ENCODE measurements at places on chromosomes 2 and 18. TPM values are rescaled to one million over a fixed set of nuclear protein-coding genes. Genes with fewer than 3 reads are reported as not detected.
A peak's percentile ranks its signal among the peaks of the same experiment; 100 is the strongest.

GRCh38 chr2:217479566-217479965 lies 523.2 kb downstream of the TNS1 start:
- no peak for DNase-seq

DNA sequence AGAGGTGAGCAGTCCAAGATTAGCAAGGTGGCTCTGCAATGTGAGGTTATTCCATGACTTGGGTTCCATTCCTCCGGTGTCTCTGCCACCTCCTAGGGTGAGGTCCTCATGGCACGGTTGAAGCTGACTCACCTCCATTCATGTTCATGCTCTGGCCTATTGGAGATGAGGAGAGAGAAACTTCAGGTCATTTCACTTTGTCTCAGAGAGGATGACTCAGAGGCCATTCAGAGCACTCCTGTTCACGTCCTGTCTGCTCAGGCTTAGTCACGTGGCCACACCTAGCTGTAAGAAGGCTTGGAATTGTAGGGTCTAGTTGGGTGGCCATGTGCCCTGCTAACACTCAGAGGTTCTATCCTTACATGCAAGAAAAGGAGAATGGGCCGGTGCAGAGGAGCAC lies 67.5 kb upstream of the MBOAT2 start:
- no peak for DNase-seq

- no peak for DNase-seq
Observed at GRCh38 chr2:8352296-8352695, 329.6 kb upstream of the ID2 start.

DNA sequence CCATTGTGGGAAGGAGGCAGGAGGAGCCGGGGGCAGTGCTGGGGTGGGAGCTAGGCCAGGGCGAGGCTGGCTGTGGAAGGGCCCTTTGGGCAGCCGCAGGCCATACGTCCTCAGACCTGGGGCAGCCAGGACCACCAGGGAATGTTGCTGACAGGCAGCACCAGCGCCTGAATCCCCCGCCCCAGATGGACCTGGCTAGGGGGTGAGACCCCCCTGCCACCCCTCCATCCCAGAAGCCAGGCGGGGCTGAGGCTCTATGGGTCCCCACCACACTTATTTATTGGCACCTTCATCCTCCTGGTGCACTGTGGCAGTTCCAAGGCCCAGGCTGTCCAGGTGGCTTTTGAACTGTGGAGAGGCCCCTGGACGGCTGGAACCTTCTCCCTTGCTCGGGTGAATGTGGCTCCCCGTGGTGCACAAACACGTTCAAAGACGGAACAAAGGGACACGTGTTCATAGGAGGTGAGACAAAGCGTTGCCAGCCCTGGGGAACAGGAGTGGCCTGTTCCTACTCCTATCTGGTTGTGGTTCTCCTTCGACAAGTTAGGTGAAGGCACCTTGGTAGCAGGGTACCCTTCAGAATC lies 35.1 kb downstream of the RAMP1 start:
- DNase-seq = no peak

GRCh38 chr2:98458667-98459380 lies 14.2 kb downstream of the INPP4A start:
- DNase-seq = peak; percentile 5

DSG4 gene
- not detected for polyA plus RNA-seq

ASB18 gene
- polyA plus RNA-seq = not detected

MEP1B gene
- polyA plus RNA-seq = 0.09 TPM

DNA sequence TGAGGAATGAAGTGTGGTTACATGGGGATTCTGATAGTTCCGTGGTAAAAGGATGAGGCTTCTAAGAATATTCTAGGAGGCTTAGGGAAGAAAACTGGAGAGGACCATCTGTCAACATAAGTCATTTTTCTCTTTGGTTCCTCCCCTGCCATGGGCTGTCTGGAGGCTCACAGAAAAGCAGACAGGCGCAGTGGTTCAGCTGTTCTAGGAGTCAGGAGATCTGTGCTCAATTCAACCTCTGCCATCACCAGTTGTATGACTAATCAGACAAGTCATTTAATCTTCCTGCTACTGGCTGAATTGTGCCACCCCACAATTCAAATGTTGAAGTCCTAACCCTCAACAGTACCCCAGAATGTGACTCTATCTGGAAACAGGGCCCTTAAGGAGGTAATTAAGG lies 36.4 kb downstream of the ADAM17 start:
- DNase-seq = no peak

- no peak for DNase-seq
Observed at GRCh38 chr2:45899926-45900325, 248.5 kb downstream of the PRKCE start.

GRCh38 chr18:7116001-7116730 lies 1.4 kb downstream of the LAMA1 start:
- no peak for DNase-seq

DNA sequence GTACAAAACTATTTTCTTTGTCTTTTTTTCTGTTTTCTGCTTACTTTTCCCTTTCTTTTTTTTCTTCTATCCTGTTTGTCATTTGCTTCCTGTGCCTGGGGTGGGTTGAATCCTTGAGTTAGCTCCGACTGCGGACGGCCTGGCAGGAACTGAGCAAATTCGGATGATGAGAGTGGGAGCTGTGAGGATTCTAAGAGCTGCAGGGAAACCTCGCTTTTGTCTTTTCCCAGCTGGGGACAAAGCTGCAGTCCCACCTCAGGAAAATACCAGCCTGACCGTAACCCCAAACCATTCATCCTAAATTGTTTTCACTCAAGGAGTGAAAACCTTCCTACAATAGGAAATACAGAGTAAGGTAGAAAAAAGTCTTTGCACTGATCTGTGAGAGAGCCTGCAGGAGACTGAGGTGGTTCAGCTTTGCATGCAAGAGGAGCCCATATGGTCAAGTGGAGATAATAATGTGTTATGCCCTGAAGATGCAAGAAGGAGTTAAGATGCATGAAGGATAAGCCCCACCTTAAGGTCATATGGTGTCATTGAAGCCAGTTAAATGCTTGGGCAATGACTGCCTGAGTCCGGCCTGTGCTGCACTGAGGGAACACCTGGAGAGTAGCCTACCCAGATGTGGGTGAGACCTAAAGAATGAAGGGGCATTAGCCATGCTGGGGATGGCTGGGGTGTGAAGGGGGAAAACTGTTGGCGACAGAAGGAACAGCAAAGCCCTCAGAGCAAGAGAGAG lies 31.7 kb upstream of the ARL4C start:
- no peak for DNase-seq

DNA sequence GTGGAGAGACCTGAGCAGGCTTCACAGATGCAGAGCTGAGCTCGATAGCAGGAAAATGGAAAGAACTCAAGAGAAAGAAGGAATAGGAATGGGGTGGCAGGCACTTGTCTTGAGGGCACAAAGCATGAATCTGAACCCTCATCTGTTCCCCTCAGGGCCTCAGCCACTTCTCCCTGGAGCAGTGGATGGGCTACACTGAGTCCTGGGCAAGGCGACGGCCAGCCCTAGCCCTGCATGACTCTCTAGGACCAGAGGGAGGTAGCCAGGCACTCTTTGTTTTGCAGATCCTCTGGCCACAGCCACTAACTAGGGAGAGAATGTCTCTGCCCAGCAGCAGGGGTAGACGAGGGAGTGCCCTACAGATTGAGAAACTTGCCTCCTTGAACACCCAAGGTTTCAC lies 3.4 kb upstream of the TEX51 start:
- DNase-seq = peak; percentile 17

FNDC4 gene
- 32.6 TPM for polyA plus RNA-seq

NTSR2 gene
- polyA plus RNA-seq = not detected

CSRNP3 gene
- polyA plus RNA-seq = 0.18 TPM

GAREM2 gene
- polyA plus RNA-seq = 0.13 TPM

DNA sequence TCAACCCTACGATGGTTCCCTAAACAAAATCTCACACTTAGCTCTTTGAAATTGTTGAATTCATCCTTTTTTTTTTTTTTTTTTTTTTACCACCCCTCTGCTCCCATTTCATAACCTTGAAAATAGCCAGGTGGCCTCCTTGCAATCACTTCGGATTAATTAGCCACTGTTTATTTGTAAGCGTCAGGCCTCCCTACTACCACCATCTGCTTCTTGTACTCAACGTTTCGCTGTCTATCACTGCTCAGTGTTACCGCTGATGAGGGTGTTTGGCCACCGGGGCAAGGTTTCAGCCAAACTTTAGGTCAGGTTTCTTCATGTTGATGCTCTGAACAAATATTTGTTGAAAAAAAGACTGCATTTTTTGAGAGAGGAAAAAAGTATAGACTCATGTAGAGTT lies 183.2 kb downstream of the EPHA4 start:
- no peak for DNase-seq

DNA sequence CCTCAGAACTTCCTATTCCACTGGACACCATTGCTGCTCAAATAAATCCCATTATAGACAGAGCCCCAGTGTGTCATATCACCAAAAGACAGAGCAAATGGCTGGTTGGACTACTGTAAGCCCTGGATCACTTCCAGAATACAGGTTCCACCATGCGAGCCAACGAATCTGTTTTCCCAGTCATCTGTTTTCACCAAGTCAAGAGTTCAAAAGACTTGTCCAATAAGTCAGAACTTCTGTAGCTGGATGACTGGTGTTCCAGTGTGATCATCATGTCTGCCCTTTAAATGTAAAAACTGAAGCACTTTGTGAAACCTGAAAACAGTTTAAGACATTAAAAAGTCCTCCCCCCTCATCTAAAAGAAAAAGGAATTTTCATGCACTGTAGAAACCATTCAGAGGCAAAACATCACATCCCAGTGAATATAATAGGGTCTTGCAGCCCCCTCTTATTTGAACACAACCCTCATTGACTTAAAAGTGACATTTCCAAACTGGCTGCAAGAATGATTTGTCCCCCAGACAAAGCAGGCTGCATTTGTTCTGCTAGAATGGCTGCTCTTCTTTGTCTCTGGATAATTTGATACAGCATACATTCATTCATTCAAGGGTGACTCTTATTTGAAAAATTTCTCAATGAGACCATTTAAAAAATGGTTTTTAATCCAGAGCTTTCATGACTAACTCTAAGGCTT lies 64.6 kb upstream of the TANC1 start:
- DNase-seq = no peak

DNA sequence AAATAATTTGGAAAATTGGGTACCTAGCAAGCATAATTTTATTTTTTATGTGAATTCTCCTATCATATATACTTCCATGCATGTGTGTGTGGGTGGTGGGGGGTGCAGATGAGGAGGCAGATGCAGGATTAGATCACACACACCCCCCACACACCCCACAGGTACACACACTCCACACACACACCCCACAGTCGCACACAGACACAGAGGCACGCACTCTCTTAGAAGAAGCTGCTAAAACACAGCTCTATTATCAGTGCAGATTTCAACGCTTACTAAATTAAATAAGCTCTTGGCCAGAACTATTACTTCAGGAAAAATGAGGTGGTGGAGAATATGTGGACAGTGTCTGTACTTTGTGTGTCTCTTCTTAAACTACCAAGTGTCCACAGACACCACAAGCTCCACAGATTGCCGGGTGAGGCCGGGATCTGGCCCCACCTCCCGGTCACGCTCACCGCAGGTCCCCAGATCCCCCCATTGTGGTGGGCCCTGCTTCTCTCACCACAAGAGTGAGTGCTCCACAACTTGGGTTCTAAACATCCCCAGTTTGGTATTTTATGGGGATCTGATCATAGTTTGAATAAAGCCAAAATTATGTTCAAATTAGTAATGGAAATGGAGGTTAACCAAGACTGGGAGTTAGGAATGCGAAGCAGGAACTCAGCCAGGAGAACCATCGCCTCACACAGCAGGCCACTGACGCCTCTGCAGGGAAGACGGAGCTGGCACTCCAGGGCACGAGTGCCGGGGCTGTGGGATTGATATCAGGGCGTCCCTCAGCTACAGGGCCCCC lies 102.1 kb downstream of the PXDN start:
- no peak for DNase-seq

- DNase-seq = no peak
Observed at GRCh38 chr2:241987726-241988125, 118.2 kb downstream of the RTP5 start.

ACKR3 gene
- 3.5 TPM for polyA plus RNA-seq

- no peak for DNase-seq
Observed at GRCh38 chr18:45165176-45165713, 450.0 kb upstream of the SLC14A2 start.

CLEC4F gene
- 0.03 TPM for polyA plus RNA-seq

GRCh38 chr2:141582213-141582612 lies 548.6 kb downstream of the LRP1B start:
- DNase-seq = no peak

DNA sequence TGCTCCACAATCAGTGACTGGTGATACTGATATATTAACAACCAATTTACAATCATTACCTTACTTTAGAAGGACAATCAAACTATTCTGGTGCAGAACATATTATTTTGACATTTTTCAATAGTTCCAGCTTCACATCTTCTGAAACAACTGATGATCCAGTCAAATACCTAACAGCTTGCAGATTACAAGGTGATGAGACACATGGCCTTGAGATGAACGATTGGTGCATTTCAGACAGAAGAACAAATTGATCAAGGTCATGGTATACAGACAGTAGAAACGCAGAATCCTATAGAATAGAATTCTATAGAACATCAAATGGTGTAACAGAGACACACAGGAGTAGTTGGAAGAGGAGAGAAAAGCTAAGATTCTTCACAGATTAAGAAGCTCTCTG lies 24.8 kb downstream of the SESTD1 start:
- DNase-seq = no peak

- no peak for DNase-seq
Observed at GRCh38 chr2:34985474-34985873, 1370.1 kb upstream of the CRIM1 start.

THADA gene
- polyA plus RNA-seq = 28.8 TPM

DNA sequence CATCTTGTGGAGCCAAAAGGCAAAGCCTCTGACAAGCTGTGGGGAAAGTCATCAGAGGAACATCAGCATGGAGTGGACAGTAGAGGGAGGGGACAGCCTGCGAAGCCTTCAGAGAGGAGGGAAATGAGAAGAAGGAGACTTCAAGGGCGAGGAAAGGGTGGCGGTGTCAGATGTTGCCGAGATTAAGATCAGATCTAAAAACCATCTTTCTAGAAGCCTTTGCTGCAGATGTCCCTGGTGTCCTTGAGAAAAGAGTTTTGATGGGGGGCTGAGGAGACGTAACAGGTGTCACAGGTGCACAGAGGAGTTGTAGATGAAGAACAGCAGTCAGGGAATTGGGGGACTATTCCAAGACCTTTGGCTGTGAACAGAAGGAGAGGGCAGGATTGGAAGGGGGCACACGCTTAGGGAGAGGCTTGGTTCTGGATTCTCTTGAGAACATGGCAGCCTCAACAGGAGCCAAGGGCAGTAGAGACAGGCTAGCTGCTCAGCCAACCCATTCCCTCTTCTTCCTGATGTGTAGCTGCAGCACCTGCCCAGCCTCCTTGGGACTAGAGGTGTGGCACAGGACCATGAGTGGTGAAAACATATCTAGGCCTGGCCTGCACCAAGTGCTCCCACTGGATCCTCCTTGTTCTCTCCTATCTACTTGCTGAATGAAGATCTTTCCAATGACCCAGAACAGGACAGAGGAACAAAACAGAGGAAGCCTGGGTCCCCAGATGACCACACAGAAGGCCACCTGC lies 22.7 kb upstream of the NCL start:
- DNase-seq = no peak
